ENCODE measurements at places on chromosomes 2 and 18.

GRCh38 chr2:62112179-62112578 is 83.7 kb upstream of the B3GNT2 start:
- DNase-seq: no peak

DNA sequence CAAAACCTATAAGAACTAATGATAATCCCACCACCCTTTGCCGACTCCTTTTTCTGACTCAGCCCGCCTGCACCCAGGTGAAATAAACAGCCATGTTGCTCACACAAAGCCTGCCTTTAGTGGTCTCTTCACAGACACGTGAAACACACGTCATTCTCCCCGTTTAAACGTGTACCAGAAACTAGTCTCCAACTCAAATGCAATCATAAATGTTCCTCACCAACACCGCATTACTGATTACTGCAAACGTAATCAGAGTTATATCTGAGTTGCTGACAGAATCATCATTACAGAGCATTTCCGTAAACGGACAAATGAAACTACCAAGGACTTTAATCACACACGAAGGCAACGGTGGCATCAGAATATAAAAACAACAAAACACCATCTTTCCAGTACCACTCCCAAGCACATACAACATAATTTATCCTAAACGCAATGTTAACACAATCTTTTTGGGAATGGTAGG is 1.9 kb downstream of the CLK1 start:
- DNase-seq: no peak

GRCh38 chr2:133204421-133204820 is 363.8 kb downstream of the NCKAP5 start:
- DNase-seq: no peak

- DNase-seq: no peak
Observed at GRCh38 chr2:233053928-233054784, 6.0 kb upstream of the INPP5D start.

GRCh38 chr2:73128841-73129535 is 16.2 kb upstream of the RAB11FIP5 start:
- no peak for DNase-seq

DNA sequence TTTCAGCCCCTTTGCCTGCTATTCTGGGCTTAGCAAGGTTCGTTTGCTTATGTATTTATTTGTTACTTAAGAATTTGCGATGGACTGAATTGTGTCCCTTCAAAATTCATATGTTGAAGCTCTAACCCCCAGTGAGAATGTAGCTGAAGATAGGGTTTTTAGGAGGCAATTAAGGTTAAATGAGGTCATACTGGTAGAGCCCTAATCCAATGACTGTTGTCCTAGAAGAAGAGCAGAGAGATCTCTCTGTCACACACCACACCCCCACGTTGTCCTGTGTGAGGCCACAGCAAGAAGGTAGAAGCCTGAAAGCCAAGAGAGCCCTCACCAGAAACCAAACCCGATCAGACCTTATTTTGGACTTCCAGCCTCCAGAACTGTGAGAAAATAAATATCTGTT is 66.7 kb downstream of the KIAA1328 start:
- DNase-seq: no peak

GRCh38 chr2:120735746-120736170 is at the start of gene GLI2:
TSS of gene GLI2 (plus strand) at chr2:120735868. CDS start at chr2:120797321, 61,453 bp downstream.
- no peak for DNase-seq

DNA sequence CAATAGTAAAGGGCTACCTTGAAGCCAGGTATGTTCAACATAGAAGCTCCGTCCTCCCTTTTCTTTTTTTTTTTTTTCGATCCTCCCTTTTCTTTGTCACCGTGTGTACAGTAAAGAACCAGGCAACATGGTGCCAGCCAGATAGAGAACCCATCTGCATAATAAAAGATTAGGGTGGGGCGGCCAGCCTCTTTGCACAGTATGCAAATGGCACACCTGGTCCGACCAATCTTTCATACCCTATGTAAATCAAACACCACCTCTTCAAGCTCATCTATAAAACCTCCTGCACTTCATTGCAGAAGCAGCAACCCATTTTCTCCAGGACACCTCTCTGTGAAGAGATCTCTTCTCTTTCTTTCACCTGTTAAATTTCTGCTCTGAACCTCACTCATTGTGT is 7.3 kb upstream of the WDR33 start:
- no peak for DNase-seq

- no peak for DNase-seq
Observed at GRCh38 chr2:30372826-30373225, 74.2 kb upstream of the LCLAT1 start.
